ENCODE measurements at places on chromosomes 2 and 18.
A peak's percentile ranks its signal among the peaks of the same experiment; 100 is the strongest.

GRCh38 chr2:108034843-108035242, 48.5 kb downstream of the SLC5A7 start:
- no peak for DNase-seq

- DNase-seq, result peak; percentile 48
These were observed 107.3 kb downstream of the TANC1 start for GRCh38 chr2:159075727-159076126.

GRCh38 chr2:215517391-215517790, 81.5 kb upstream of the FN1 start:
- no peak for DNase-seq

GRCh38 chr2:207975921-207976320, 49.4 kb downstream of the PLEKHM3 start:
- DNase-seq, result no peak

- no peak for DNase-seq
These were observed 164.3 kb downstream of the GALNT1 start for GRCh38 chr18:35745814-35746213.

DNA sequence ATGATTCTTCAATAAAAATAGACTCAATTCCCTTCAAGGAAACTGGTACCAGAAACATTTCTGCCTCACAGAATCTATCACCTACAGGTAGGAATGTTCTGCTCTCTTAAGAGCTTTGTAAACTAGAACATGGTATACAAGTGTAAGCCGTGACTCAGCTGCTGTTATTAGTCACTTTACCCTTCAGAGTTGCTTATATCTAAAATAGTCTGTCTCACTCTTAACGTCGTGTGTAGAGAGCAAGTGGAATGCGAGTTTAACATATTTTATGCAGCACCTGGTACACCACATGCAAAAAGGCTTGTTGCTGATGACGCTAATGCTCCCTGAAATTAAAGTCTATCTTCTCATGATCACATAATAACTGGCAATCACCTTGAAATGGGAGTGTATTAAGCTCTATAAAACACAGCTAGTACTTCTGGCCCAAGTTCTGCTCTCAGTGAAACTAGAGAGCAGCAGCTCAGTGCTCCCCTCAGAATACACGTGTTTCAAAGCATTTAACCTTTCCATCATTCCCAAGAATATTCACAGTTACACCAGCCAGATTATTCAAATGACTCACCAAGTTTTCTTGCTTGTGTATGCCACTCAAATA, 420.0 kb downstream of the ZEB2 start:
- DNase-seq, result peak; percentile 84

- DNase-seq, result no peak
These were observed 556.2 kb upstream of the DSEL start for GRCh38 chr18:68072744-68073143.

DNA sequence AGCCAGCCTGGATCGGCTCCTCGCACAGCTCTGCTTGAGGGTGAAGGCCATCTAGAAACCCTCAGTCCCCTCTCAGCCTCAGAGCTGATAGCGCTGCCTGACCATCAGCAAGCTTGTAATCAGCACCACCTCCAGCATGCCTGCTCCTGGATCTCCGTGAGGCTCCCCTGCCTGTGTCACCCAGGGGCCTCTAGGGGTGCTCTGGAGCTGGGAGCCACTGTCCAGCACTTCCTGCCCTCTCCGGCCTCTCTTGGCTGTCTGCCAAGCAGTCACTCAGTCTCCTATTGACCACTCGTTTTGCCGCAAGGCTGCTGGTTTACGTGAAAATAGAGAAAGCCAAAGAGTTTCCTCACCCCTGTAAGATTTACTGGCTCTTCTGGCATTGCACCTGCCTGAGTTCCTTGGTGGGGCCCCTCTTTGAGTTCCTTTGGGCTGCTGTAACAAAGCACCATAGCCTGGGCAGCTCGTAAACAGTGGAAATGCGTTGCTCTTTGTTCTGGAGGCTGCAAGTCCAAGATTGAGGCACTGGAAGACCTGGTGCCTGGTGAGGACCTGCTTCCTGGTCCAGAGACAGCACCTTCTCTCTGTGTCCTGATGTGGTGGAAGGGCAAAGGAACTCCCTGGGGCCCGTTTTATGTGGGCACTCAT, 17.9 kb downstream of the CAPN10 start:
- DNase-seq, result peak; percentile 62

DNA sequence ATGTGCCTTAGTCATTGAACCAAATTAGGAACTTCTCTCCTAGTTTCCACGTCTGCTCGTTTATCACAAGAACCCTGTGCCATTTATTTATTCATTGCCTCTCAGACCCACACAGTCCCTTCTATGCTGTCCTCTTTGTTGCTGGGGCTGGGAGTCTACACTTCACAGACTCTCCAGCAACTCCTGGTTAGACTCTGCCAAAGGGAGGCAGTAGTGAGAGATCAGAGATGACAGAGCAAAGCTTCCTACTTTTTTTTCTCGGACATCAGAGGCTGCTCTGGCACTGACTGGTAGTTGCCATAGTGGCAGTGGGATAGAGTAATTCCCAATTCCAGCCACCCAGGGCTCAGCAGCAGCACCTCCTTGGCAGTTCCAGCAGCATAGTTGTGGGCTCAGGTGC, 277.5 kb downstream of the BCL11A start:
- no peak for DNase-seq

DNA sequence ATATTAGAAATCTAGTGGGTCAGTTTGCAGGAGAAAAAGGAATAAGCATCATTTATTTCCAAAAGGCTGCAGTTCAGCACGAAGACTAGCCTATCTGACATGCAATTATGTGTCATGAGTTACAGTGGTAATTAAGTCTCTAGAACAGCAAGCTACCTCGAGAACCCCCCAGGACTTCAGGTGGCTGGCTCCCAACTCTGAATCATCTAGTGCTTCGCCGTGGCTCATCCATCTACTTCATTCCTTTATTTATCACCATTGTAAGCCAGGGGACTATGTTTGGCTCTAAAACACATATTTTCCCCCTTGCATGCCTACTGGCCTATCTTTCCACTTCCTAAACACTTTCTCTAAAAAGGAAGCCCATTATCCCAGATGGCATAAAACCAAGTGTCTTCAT, 121.6 kb downstream of the TXNL1 start:
- peak; percentile 82 for DNase-seq

GRCh38 chr2:7661502-7661901, 744.3 kb downstream of the RNF144A start:
- peak; percentile 5 for DNase-seq

DNA sequence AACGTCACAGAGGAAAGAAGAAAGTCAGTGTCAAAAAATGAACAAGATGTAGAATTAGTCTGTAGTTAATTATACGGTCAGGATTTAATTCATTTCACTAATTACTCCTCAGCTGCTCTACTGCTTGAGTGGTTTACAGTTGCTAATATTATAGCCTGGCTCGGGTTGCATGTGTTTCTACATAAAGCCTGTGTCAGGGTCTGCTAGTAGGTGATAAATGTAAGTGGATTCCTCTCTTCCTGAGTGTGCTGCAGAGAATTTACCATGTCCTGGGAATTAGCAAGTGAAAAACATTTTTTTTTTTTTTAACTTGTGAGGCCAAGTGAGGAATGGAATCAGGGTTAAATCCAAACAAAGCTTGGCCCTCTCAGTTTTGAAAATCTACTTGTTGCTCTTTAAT, 622.6 kb downstream of the EPHA4 start:
- no peak for DNase-seq

- DNase-seq, result peak; percentile 18
These were observed 6.8 kb downstream of the ESPNL start for GRCh38 chr2:238106698-238107524.

DNA sequence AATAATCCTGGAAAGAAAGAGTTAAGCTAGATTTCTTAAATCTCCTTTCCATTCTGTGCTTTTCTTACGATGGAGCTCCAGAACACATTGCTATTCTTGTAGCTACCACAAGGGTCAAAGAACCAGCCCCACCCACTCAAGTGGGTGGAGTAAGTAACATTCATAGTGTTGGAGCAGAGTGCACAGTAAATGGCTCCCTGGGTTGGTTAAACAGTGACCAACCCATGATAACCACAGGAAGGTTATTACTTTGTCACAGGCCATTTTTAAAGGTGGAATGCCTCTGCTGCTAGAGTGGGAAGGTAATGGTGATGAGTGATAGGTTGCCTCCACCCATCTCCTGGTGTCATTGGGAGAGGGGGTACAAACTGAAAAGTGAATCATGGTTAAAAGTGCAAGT, 13.9 kb downstream of the ARPC2 start:
- peak; percentile 47 for DNase-seq

- no peak for DNase-seq
These were observed 167.0 kb downstream of the INSIG2 start for GRCh38 chr2:118255301-118255700.

DNA sequence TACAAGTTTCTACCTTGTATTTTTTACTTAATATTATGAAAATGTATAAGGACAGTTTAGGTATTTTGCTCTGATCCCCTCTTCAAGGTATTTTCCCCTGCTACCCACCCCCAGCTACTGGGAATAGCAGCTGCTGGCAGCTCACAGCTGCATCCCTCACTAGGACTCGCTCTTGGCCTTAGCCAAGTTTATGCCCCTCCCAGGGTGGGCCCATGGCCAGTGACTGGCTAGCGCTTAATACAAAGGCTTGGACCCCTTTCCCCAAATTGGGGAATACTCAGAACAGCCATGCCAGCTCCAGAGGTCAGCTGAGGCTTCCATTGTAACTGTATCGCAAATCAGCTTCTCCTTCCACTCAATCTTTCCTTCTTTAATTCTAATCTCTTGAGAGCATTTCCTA, 131.3 kb downstream of the GFPT1 start:
- DNase-seq, result no peak

DNA sequence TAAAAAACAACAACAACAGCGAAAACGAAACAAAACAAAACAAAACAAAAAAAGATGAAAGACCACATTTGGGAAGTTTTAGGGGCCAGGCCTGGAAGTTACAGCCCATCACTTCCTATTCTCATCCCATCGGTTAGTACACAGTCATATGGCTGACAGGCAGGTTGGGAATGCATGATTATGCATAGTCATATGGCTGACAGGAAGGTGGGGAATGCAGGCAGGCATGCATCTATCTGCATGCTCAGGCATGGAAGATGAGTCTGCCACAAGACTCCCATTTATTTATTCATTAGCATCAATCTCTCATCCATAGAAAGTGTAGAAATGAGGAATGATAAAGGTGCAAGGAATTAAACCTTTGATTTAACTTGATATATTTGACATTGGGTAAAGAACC, 325.3 kb upstream of the MEX3C start:
- DNase-seq, result no peak

- no peak for DNase-seq
These were observed 110.9 kb upstream of the SP3 start for GRCh38 chr2:174076040-174076439.

- no peak for DNase-seq
These were observed 45.9 kb downstream of the FOSL2 start for GRCh38 chr2:28438532-28439063.

GRCh38 chr18:9827793-9828505, 57.8 kb upstream of the TXNDC2 start:
- peak; percentile 99 for DNase-seq

GRCh38 chr2:46012618-46013240, 284.5 kb upstream of the EPAS1 start:
- DNase-seq, result peak; percentile 64

GRCh38 chr2:234580686-234581085, 83.8 kb upstream of the ARL4C start:
- DNase-seq, result no peak

DNA sequence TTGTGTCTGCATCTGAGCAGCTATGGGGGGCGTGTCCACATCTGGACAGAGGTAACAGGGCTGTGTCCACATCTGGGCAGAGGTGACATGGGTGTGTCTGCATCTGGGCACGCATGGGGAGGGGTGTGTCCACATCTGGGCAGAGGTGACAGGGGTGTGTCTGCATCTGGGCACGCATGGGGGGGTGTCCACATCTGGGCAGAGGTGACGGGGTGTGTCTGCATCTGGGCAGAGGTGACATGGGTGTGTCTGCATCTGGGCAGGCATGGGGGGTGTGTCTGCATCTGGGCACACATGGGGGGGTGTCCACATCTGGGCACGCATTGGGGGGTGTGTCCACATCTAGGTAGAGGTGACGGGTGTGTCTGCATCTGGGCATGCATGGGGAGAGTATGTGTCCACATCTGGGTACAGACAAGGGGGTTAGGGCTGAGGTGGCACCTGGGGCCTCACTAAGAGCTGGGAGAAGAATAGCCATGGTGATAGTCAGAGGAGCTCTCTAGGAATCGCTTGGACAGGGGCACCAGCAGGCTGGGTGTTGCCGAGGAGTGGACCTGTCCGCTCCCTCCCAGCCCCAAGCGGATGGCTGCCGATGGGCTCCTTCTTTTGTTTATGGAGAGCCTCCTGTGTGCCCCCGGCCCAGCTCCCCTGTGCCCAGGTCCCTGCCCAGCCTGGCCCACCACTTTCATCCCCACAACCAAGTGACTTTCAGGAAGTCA, 177.8 kb downstream of the EIPR1 start:
- DNase-seq, result no peak

GRCh38 chr2:147425437-147426029, 419.3 kb upstream of the ACVR2A start:
- no peak for DNase-seq

- DNase-seq, result no peak
These were observed 328 bp downstream of the DTYMK start for GRCh38 chr2:241686324-241686649.

- DNase-seq, result no peak
These were observed 100.0 kb upstream of the TCF4 start for GRCh38 chr18:55688030-55688429.

GRCh38 chr2:101241158-101241557, 11.5 kb upstream of the CNOT11 start:
- no peak for DNase-seq

- DNase-seq, result no peak
These were observed 3.7 kb downstream of the KLHL14 start for GRCh38 chr18:32769071-32769585.

DNA sequence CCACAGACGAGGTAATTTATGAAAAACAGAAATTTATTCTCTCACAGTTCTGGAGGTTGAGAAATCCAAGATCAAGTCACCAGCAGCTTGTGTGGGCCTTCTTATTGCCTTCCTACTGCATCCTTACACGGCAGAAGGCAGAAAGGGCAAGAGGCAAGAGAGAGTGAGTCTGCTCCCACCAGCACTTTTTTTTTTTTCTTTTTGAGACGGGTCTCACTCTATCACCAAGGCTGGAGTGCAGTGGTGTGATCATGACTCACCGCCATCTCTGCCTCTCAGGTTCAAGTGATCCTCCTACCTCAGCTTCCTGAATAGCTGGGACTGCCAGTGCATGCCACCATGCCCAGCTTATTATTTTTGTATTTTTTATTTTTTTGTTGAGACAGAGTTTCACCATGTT, 78.5 kb upstream of the HK2 start:
- DNase-seq, result no peak

GRCh38 chr2:45014016-45014702, 4.9 kb upstream of the SIX2 start:
- DNase-seq, result peak; percentile 58

GRCh38 chr2:128475427-128476211, 157.0 kb upstream of the HS6ST1 start:
- DNase-seq, result no peak

DNA sequence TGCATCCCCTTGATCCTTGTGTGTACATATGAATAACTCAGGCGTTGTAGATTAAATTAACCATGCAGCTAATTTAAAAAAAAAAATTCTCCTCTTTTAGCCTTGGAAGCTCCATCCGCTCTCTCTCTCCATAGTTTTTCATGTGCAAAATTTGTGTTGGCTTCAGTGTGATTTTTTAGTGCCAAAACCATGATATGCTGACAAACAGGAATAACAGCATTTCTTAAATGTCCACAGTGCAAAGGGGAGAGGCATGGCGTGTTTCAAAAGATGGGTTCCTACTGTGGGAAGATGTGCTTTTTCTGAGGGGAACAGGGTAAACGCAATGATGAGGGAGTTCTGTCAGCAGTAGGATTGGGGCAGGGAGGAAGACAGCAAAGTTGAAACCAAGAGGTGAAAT, 247.0 kb downstream of the ICOS start:
- DNase-seq, result no peak

GRCh38 chr2:229033816-229034215, 237.3 kb downstream of the PID1 start:
- no peak for DNase-seq
